ENCODE measurements at places on chromosomes 11 and 22. TPM values are rescaled to one million over a fixed set of nuclear protein-coding genes. Genes with fewer than 3 reads are reported as not detected.

TRIM6 gene
- total RNA-seq: 0.60 TPM

CCDC116 gene
- 0.43 TPM for total RNA-seq

APOBEC3G gene
- total RNA-seq: 146 TPM

FOLR3 gene
- not detected for total RNA-seq

PHOX2A gene
- not detected for total RNA-seq

FADS3 gene
- 5.2 TPM for total RNA-seq

NXPE4 gene
- not detected for total RNA-seq

OR52B4 gene
- total RNA-seq: not detected

OR52K2 gene
- total RNA-seq: not detected

- H3K4me3 ChIP-seq: peak overlapping the region; percentile 95
- H3K27ac ChIP-seq: peak overlapping the region; percentile 93
- H3K27me3 ChIP-seq: no peaks in the 10 kb centered on the region
- no peak for DNase-seq
- H3K36me3 ChIP-seq: peaks cover 40% of the 10 kb centered on the region
Observed at GRCh38 chr11:59141673-59142460, 789 bp upstream of the FAM111A start.

DNA sequence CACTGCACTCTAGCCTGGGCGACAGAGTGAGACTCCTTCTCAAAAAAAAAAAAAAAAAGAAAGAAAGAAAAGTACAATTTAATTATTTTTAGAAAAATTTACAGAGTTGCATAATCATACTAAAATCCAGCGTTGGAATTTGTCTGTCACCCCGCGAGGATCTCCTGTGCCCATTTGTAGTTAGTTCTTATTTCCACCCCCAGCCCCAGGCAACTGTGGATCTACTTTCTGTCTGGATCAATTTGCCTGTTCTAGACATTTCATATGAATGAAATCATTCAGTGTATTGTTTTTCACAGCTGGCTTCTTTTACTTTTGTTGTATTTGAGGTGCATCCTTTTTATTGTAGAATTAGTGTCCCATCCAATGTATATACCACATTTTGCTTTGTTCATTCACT, 102.6 kb upstream of the RASSF10 start:
- H3K4me1 ChIP-seq: no peaks in the 10 kb centered on the region
- DNase-seq: no peak

DNA sequence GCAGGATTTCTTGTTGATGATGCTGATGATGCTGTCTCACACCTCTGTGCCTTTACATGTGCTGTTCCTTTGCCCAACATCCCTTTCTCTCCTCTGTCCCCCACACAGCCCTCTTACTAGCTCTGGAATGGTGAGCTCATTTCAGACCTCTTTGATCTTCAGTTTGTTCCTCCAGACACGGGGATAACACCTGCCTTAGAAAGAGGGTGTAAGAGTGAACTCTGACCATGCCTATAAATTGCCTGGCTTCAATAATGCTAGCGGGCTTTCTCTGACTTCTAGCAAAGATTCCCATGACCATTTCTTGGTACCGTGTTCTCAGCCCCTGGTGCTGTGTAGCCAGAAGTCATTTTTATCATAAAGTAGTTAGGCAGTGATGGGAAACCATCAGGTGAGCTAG, 55.9 kb upstream of the DRD2 start:
- H3K27ac ChIP-seq: no peak overlapping the region
- no peaks in the 10 kb centered on the region for H3K4me1 ChIP-seq
- H3K27me3 ChIP-seq: peaks cover 32% of the 10 kb centered on the region
- H3K4me3 ChIP-seq: no peak overlapping the region
- DNase-seq: no peak
- H3K36me3 ChIP-seq: no peaks in the 10 kb centered on the region

DNA sequence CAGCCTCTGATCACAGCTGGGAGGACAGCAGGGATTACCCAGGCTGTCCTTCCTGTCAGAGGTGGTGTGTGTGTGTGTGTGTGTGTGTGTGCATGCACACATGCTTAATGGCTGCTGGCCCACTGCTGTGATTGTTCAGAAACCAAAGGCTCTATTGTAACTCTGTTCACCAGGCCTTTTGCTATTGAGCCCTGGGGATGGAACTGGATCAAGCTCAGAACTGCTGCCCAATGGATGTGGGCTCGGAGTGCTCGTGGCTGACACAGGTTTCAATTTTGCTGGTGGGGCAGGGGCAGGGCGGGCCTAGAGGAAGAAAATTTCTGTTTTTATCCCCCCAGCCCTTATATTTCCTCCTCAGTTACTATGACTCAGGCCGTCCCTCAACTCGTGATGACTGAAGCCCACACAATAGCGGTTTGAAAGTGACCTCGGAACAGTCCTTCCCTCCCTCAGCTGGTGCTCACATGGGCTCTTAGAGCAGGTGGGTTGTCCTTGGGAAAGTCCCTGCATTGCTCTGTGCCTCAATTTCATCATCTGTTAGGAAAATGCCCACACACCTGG, 359.3 kb downstream of the TENM4 start:
- no peak overlapping the region for H3K4me3 ChIP-seq
- no peak overlapping the region for H3K27ac ChIP-seq
- no peaks in the 10 kb centered on the region for H3K36me3 ChIP-seq
- H3K4me1 ChIP-seq: no peaks in the 10 kb centered on the region

GRCh38 chr22:38230916-38231315, 29.1 kb downstream of the MAFF start:
- H3K36me3 ChIP-seq: peaks cover 21% of the 10 kb centered on the region
- peaks cover 22% of the 10 kb centered on the region for H3K4me1 ChIP-seq
- no peaks in the 10 kb centered on the region for H3K27me3 ChIP-seq
- H3K4me3 ChIP-seq: no peak overlapping the region

GRCh38 chr11:76149713-76150112, 56.6 kb downstream of the WNT11 start:
- no peaks in the 10 kb centered on the region for H3K36me3 ChIP-seq
- H3K27ac ChIP-seq: no peak overlapping the region
- peaks cover 27% of the 10 kb centered on the region for H3K27me3 ChIP-seq
- H3K4me3 ChIP-seq: no peak overlapping the region
- no peak for DNase-seq

DNA sequence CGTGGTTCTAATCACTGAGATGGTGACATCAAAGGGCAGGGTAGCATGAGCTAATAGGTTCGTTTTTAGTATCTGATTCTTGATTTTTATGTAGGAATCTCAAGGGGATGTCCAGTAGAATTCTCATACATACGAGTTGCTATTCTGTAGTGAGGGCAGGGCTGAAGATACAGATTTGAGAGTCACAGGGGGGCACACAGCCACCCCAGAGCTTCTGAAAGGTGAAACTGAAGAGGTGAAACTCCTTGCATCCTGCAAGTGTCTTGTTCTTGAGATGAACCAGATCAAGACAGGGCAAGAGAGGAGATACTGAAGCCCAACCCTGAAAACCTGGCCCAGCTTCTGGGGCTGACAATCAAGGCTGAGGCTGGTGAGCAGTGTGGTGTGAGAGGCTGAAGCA, 35.6 kb upstream of the TMEM123 start:
- H3K27ac ChIP-seq: no peak overlapping the region
- peaks cover 2% of the 10 kb centered on the region for H3K27me3 ChIP-seq
- H3K4me1 ChIP-seq: peaks cover 7% of the 10 kb centered on the region
- H3K4me3 ChIP-seq: no peak overlapping the region
- H3K36me3 ChIP-seq: no peaks in the 10 kb centered on the region

GRCh38 chr11:88277349-88277915, 60.1 kb downstream of the CTSC start:
- H3K27me3 ChIP-seq: no peaks in the 10 kb centered on the region
- no peak overlapping the region for H3K27ac ChIP-seq
- DNase-seq: no peak
- no peak overlapping the region for H3K4me3 ChIP-seq
- H3K36me3 ChIP-seq: peaks cover 34% of the 10 kb centered on the region

GRCh38 chr11:104784684-104785460, 113.4 kb downstream of the CASP12 start:
- no peak overlapping the region for H3K27ac ChIP-seq
- no peak overlapping the region for H3K4me3 ChIP-seq
- no peaks in the 10 kb centered on the region for H3K4me1 ChIP-seq

DNA sequence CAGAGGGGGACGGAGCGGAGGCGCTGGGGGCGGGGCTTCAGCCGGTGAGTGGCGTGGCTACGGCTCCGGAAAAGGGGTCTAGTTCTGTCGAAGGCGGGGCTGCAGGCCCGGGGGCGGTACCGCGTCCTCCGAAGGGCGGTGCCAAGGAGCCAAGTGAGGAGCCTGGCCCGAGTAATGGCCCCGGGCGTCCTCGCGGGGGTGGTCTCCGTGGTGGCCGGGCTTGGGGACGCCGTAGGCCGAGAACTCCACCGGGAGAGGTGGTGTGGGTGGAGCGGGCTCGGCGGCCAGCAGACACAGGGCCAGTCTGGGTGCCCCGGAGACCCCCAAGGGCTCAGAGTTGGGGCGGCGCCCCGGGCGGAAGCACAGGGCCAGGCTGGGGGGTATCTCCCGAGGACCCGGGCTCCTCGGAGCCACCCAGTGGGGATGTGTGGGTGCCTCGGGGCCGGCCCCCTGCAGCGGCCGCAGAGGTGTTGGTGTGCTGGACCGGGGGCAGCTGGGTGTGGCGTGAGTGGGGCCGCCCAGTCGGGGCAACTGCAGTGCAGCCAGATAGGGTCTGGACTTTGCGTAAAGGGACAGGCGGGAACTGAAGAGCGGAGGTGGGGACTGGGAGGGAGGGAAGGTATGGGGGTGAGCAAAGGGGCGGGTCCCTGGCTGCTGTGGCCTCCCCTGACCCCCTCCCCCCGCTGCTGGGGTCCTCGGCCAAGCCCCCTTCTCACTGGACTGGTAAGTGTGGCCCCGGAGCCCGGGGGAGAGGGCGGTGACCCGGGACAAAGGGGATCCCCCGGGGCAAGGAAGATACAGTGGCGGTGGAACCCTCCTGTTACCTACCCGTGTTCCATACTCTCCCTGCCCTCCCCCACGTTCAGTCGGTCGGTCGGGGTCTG, 838 bp downstream of the FKBP2 start:
- peaks cover 23% of the 10 kb centered on the region for H3K36me3 ChIP-seq
- H3K4me1 ChIP-seq: peaks cover 50% of the 10 kb centered on the region
- H3K4me3 ChIP-seq: peak overlapping the region; percentile 90
- DNase-seq: no peak

- H3K27me3 ChIP-seq: no peaks in the 10 kb centered on the region
- no peak for DNase-seq
- H3K27ac ChIP-seq: no peak overlapping the region
- no peak overlapping the region for H3K4me3 ChIP-seq
- H3K36me3 ChIP-seq: no peaks in the 10 kb centered on the region
- peaks cover 8% of the 10 kb centered on the region for H3K4me1 ChIP-seq
Observed at GRCh38 chr11:14119357-14119756, 156.8 kb downstream of the SPON1 start.

- H3K27ac ChIP-seq: no peak overlapping the region
- no peak for DNase-seq
Observed at GRCh38 chr11:4665424-4665823, 21.6 kb downstream of the OR51E1 start.

GRCh38 chr11:34825670-34826383, 90.4 kb downstream of the APIP start:
- no peak overlapping the region for H3K27ac ChIP-seq
- peaks cover 5% of the 10 kb centered on the region for H3K4me1 ChIP-seq
- DNase-seq: no peak
- H3K36me3 ChIP-seq: no peaks in the 10 kb centered on the region
- peaks cover 19% of the 10 kb centered on the region for H3K27me3 ChIP-seq
- H3K4me3 ChIP-seq: no peak overlapping the region

- H3K4me1 ChIP-seq: no peaks in the 10 kb centered on the region
- no peaks in the 10 kb centered on the region for H3K36me3 ChIP-seq
- no peak overlapping the region for H3K4me3 ChIP-seq
- no peak overlapping the region for H3K27ac ChIP-seq
- DNase-seq: no peak
Observed at GRCh38 chr11:123905826-123906225, 3.9 kb downstream of the OR8D4 start.

GRCh38 chr22:22207845-22208564, 36.6 kb upstream of the VPREB1 start:
- H3K27me3 ChIP-seq: no peaks in the 10 kb centered on the region
- peak; percentile 89 for DNase-seq
- H3K4me1 ChIP-seq: peaks cover 42% of the 10 kb centered on the region
- peak overlapping the region; percentile 66 for H3K27ac ChIP-seq

DNA sequence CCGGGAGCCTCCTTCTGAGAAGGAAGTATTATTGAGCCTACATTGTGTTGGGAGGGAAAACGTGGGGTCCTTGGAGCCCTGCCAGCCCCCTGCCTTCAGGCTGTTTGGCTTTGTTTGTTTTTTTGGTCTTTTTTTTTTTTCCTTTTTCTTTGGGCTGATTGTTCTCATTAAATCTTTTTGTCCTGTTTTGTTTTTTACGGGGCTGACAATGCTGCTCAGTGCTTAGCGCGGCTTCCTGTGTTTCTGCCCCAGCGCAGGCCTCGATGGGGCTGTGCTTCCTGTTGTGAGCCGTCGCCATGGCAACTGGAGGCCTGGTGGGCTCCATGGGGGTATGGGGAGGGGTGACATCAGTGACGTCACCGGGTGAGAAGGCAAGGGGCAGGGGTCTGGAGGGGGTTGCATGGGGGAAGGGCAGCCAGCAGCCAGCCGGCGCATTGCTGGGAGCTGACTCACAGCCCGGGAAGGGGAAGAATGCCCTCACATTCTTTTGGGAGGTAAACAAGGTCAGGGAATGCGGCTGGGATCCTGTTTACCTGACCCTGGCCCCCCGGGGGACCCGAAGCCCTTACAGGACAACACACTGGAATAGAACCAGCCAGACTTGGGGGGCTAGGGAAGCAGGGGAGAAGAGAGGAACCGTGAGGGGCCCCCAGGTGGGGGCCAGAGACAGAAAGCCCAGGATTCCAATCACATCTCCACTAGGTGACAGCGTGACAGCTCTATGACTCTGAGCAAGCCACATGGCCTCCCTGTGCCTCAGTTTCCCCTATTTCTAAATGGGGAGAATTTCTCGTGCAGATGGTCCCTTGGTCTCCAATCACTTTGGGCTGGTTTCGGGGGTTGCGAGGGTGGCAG, 22.2 kb upstream of the CBX7 start:
- peak; percentile 70 for DNase-seq
- H3K27me3 ChIP-seq: peaks cover 17% of the 10 kb centered on the region
- H3K36me3 ChIP-seq: no peaks in the 10 kb centered on the region
- H3K4me1 ChIP-seq: peaks cover 60% of the 10 kb centered on the region
- peak overlapping the region; percentile 22 for H3K4me3 ChIP-seq

DNA sequence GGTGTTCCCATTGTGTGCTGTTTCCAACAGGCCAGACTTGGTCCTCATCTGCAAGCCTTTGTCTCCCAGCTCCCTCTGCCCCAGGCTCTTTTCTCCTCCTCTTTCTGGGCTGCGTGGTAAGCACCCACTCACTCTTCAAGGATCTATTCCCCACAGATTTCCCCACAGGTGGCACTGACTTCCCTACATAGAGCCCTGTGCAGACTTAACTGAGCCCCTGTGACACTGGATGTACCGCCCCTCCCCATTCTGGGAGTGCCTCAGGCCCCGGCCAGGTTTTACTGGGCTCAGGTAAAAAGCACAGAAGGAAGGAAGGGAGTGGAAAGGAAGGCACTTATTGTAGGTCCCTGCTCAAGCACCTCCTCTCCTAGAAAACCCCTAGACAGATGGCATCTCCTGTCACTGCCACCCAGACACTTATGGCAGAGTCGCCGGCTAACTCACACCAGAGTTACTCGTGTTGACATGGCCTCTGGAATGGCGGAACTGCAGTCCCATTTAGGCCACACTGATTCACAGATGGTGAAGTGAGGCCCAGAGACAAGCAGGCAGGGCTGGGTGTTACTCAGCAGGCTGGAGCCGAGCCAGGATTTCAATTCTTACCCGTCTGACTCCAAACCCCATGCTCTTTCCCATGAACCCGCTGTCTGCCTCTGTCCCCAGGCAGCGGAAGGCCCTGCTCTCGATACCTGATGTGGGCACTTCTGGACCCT, 47.2 kb downstream of the LRRC32 start:
- H3K36me3 ChIP-seq: peaks cover 17% of the 10 kb centered on the region
- H3K27me3 ChIP-seq: peaks cover 26% of the 10 kb centered on the region
- DNase-seq: peak; percentile 11
- H3K4me3 ChIP-seq: no peak overlapping the region
- H3K4me1 ChIP-seq: peaks cover 28% of the 10 kb centered on the region
